ENCODE measurements at places on chromosomes 13 and 19.

DNA sequence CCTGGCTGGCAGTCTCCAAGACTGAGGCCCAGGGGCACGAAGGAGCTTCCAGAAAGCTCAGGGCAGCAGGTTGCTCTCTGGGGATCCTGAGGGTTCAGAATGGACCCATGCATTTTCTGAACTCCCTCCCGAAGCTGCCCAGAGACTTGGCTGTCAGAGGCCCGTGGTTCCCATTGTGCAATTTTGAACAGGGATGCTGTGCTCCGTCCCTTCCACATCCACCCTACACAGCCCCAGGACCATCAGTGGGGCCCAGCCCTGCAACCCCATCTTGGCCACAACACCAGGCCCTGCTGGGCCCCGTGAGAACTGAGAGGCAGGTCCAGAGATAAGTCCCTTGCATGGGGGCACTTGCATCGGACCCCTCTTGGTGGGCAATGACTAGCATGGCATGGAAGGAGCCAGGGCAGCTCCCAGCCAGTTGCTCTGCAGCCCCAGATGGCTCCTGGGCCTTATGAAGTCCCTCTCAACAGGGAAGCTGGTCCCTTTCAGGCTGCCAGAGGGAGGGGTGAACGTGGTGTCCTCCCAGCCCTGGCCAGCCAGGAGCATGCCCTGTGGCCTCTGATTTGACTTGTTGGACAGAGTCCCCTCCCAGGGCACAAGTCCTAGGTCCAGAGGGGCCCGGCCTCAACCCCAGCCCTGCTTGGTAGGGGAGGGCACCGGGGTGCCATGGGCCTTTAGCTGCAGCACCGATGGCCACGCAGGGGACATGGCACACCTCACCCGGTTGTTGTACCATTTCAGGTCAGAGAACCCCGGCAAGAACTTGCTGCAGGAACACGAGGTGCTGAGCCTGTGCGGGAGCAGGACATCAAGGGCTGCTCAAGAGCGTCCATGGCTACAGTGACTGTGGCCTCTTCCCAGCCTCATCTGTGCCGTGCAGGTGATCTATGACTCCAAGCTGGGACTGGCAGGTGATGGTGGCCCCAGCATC lies 17.3 kb upstream of the ZNF14 start:
- DNase-seq, result no peak

DNA sequence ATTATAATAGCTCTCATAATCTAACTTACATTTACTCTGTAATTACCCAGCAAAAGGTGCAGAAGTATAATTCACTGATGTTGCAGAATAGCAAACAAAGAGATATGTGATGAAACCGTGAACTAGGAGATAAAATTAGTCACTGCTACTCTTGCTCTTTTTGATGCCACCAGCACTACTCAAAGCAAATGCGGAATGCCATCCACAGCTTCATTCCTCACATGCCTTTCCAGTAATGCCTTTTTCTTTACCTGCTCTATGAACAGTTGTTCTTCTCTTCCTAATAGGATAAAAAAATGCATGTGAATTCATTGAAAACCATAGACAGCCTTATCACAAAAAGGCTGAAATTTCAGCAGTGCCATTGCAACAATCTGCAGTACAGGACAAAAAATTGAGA lies 1129.5 kb downstream of the DIAPH3 start:
- DNase-seq, result no peak

GRCh38 chr13:64332048-64332447 lies 2898.1 kb downstream of the PCDH9 start:
- DNase-seq, result no peak

DNA sequence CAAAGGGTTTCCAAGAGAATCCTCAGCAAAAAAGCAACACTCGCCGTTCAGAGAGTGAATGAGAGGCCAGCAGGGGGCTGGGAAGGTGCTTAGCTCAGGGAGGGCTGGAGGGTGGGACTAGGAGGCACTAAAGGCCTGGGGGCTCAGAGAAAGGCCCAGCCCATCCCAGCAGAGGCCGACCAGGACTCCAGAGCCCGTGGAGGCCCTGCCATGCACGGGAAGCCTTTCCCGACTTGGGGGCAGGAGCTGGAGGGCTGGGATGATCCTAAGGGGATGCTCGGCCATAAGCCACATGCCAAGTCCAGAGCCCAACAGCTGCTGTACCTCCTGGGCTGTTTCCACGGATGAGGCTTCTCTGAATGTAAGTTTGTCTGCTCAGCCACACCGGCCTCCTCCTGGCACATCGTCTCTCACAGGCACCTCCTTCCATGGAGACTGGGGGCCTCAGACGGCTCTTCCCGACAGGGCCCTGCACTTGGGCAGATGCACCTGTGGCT lies 19.5 kb downstream of the RASA3 start:
- peak; percentile 4 for DNase-seq

- no peak for DNase-seq
Measured at GRCh38 chr13:74182491-74182890, 48.3 kb upstream of the KLF12 start.

- DNase-seq, result no peak
Measured at GRCh38 chr13:59119475-59119874, 1044.3 kb downstream of the DIAPH3 start.

DNA sequence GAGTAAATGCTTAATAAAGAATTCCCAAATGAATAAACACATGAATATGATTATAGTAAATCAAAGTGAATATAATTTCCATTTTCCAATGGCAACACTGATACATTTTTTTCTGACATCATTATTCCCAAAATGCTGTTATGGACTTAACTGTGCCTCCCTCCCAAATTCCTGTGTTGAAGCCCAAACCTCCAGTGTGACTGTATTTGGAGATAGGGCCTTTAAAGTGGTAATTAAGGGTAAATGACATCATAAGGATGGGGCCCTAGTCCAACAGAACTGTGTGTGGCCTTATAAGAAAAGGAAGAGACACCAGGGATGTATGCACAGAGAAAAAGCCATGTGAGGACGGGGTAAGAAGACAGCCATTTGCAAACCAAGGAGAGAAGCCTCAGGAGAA lies 19.1 kb upstream of the CCNA1 start:
- no peak for DNase-seq

DNA sequence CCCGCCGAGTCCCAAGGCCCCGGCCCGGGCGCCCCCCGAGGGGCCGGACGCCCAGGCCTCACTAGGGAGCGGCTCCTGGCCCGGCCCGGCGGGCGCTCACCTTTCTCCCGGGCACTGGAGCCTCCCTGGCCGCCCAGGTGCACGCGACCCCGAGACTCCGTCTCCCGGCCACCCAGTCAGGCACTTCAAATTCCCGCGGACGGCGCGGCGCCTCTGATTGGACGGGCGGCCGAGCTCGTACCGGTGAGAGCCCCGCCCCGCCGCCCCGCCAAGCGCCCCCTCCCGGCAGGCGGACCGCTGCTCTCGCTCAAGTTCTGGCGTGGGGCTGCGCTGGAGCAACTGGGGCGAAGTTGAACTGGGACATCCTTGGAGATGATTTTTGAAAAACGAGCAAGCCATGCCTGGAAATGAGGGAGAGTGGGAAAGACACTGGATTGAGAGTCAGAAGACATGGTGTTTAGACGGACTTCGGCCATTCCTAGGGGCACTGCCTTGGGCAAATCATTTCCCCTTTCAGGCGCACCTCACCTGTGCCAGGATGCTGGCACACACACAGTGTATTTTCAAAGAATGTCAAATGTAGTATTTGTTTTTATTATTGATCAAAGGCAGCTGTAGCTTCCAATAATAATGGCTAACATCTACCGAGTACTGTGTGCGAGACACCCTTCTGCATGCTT lies 485.3 kb downstream of the UQCRFS1 start:
- DNase-seq, result peak; percentile 11

DNA sequence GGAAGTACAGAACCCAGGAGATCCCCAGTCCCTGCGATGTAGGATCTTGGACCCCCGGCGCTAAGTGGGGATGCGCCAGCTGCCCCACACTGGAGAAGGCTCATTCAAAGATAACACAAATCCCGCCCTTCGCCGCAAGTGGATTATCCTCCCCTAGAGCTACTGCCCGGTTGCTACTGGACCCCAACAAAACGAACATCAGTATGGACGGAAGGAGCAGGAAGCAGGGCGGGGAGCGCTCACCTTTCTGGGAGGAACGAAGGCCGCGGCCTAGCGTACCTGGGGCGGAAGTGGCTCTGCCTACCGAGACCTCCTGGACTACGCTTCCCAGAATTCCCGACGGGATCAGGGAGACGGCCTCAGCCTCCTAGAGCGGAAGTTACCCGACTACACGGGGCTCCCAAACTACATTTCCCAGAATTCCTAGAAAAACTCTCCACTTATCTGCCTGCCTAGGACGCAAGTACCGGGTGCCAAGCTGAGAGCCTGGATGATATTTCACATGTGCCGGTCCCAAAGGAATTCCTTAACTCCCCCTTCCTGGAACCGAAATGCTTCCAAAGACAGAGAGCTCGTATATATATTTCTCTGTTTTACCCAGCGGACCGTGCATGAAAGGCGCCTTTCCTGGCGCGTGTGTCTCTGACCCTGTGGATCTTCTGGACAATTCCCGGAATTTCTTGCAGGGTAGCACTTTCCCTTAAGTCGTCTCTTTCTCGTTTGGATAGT lies at the start of gene ZNF112:
ZNF112 (minus strand) TSS at position 298 of the 729 bp plus-strand sequence. CDS start 16,141 bp downstream, outside the sequence.
- DNase-seq, result no peak

- DNase-seq, result no peak
Measured at GRCh38 chr13:23620211-23620610, 50.0 kb downstream of the TNFRSF19 start.

DNA sequence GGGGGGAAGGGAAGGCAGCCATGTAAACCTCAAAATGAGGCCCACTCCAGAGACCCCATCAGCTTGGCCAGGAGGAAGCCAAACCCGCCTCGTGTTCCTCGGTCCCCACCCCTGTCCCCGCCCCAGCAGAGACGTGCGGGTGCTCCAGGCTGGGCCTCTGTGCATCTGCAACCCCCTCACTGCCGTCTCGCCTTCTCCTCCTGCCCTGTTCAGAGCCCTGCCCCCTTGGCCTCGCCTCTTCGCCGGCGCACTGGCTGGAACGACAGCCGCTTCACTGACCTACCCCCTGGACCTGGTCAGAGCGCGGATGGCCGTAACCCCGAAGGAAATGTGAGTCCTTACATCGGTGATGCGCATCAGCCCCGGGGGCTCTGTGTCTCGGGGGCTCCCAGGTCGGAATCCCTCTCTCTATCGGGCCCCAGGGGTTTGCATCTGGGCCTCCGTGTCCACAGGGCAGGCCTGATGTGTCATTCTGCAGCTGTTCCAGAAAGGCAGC lies 32.2 kb downstream of the TMEM161A start:
- DNase-seq, result no peak

DNA sequence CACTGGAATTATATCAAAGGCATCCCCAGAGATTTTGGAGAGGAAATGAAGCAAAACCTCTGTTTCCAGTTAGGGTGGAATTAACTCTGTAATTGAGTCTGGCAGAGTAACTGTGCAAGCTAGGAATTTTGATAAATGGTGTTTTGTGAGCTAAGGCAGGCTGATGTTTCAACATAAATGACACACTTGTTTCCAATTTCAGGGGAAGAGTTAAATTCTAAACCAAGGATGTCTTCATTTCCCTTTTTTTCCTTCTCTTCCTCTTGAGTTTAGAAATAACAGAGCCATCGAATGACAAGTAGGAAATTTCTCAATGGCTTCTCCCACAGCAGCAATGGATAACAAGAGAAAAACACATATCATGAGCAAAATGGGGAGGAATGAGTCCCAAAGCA lies 131.2 kb downstream of the IRS2 start:
- DNase-seq, result no peak

GRCh38 chr13:51643882-51644281 lies 59.6 kb downstream of the WDFY2 start:
- no peak for DNase-seq

Data from CD4-positive, alpha-beta memory T cell (primary cell).